HFFc6 (cell line): ENCODE measurements at places on chromosomes 3 and 15. TPM values are rescaled to one million over a fixed set of nuclear protein-coding genes. Genes with fewer than 3 reads are reported as not detected.

GOLGA6A gene
- not detected in 3 replicates for total RNA-seq

ZNF620 gene
- 0.39 to 0.77 TPM (median 0.56 TPM) in 3 replicates for total RNA-seq

C3orf70 gene
- total RNA-seq: 0.05 to 0.14 TPM (median 0.09 TPM) in 3 replicates

NECTIN3 gene
- total RNA-seq: 58.6 to 84.9 TPM (median 66.8 TPM) in 3 replicates

BSN gene
- total RNA-seq: 0.07 to 0.14 TPM (median 0.08 TPM) in 3 replicates

DNA sequence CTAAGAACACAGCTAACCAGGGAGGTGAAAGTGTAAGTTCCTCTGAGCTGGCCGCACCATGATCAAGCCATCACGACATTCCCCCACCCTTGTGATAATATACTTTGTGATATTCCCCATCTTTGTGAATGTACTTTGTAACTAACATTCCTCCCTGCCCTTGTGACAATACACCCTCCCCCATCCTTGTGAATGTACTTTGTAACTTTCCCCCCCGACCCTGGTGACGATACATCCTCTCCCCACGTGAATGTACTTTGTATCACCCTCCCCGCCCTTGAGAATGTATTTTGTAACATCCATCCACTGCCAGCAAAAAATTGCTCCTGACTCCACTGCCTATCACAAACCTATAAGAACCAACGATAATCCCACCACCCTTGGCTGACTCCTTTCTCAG is 20.2 kb upstream of the OR5H6 start:
- no peak for DNase-seq

GRCh38 chr3:117488983-117489382 is 779.4 kb downstream of the TUSC7 start:
- DNase-seq: no peak

DNA sequence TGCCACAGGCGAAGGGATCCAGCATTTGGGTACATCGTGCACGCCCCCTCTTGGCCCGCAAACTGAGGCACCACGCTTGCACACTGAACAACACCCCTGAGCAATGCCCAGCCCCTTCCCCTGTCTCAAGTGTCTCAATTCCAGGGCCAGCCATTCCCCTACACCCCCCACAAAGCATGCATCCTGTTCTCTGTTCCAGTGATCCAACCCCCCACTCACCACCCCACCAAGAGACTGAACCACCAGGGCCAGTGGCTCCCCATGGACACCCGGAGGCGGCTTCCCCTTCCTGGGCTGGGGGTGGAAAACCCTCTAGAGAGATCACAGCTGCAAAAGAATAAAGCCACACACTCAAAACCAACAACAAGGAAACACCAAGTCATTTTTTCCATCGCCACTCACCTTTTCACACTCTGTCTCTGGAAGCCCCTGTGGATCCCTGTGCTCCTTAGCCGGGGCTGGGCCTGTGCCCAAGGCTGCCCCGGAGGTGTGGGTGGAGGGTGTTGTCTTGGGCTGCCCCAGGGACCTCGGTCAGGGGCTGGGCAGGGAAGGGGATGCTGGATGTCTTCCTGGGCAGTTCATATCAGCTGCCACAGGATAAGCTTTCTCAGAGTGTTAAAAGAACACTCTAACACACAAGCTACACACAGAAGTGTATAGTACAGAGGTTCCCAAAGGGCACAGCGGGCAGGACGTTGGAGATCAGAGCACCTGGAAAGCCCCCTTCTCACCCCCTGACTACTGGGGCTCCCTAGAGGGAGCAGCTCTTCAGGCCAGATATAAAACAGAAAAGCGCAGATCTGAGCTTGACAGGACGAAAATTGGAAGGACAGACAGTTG is 92.5 kb downstream of the CHSY1 start:
- no peak for DNase-seq

DNA sequence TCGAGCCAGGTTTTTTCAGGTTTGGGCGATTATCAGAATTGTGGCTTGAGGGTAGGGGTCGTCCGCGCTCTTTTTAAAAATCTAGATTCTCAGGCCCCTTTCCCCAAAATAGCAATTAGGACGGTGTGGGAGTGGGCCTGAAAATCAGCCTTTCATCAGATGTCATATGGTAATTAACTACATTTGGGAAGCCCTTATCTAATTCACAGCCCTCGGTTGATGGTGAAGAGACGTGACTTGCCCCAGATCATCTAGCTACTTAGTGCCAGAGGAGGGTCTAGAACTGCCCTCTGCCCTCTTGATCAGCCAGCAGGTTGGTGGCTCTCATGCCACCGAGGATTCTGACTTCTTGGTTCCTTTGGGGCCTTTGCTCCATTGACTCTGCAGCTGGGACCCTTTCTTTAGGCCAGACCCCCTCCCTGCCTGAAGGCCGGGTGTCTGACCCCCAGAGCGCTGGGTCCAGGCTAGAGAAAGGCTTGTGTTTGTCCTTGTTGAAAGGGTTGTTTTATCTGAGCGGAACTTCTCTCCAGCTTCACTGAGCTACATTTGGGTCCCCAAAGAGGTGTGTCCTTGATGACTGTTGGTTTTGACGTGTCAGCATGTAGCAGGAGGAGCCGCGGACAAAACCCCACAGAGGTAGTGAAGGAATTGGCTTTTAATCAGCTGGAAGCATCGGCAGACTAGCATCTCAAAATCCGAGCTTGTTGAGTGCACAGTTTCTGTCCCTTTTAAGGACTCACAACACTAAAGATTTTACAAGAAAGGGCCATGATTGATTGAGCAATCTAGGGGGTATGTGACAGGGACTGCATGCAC is 857 bp downstream of the AEN start:
- DNase-seq: peak; percentile 29

DNA sequence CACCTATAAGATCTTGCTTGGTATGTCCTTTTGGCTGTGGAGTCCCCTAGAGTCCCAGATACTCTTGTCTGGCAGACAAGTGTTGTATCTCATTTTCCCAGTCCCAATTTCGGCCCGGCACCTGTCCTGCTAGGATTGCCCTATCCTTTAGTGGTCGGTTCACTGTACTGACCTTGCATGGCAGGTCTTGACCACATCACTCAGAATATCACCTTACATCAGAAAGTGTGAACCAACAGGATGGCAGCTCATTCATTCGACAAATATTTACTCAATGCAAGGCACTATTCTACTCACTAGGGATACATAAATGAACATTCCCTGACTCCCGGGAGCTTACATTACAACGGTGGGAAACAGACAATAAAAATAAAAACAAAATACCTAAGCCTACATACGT is 5.7 kb upstream of the CCDC80 start:
- DNase-seq: no peak

DNA sequence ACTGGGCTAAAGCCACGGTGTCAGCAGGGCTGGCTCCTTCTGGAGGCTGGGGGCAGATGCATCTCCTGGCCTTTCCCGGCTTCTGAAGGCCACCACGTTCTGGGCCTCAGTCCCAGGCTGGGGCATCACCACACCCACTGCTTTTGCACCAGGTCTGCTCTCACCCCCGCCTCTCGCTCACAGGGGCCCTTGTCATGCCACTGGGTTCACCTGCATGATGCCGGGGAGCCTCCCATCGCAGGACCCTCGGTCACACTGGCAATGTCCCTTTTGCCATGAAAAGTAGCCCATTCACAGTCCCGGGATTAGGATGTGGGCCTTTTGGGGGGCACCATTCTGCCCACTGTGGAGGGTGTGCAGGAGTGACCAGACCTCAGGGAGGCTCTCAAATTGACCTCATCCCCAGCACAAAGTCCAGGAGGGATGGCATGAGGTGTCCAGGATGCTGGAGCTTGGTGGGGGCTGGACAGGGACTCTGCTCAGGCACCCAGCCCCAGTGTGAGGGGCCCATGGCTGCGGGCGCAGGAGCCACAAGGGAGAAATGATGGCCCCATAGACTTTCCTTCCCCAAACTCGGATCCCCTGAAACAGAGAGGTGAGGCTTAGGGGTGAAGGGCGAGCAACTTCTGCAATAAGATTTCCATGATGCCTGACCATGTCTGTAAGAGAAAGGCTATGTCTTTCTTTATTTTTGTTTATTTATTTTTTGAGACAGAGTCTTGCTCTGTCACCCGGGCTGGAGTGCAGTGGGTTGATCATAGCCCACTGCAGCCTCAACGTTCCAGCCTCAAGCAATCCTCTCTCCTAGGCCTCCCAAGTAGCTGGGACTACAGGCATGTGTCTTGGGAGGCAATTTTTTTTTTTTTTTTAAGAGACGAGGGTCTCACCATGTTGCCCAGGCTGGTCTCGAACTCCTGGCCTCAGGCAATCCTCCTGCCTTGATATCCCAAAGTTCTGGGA is 189.1 kb downstream of the GOLGA6L6 start:
- no peak for DNase-seq

- no peak for DNase-seq
Observed at GRCh38 chr3:65824166-65824565, 214.6 kb downstream of the MAGI1 start.

DNA sequence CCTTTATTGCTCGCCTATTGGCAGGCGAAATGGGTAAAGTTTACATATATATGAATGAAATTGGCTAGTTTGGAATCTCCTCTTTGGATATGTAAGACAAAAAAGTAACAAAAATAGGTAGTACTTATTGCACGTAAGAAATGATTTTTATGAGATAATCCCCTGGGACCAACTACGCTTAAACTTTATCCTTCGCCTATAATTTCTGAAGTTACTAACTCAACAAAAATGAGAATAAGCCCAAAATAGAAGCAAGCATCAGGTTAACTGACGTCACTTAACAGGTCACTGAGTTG is 438 bp upstream of the SLC49A4 start:
- DNase-seq: peak; percentile 49

DNA sequence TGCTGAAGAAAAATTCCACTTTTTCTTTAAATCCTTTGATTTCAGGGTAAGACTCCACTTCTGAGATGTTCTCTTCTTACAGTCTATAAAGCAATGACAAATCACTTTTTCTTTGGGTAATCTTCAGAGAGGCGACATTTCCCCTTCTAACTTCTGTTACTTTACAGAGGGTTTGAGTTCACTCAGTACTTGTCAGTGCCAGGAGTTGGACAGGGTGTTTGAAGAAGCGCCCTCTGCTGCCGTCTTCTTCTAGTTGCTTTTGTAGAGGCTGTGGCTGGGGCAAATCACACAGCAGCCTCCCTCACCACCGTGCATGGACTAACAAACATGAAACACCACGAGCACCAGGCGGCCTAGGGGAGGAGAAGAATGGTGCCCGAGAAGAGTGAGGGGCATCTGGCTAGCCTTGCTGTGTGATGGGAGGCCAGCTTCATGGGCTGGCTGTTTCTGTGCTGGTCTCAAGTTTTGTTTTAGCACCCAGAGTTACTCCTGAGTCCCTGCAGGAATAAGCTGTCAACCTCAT is at the start of gene CD80:
TSS of gene CD80 (minus strand) at position 174 of the 523 bp plus-strand sequence. CDS start 1,886 bp downstream, outside the sequence.
- DNase-seq: peak; percentile 48

GRCh38 chr3:119664850-119665379 is 4.5 kb upstream of the POPDC2 start:
- DNase-seq: no peak

- DNase-seq: no peak
Observed at GRCh38 chr15:70164910-70165715, 67.4 kb upstream of the TLE3 start.

- peak; percentile 89 for DNase-seq
Observed at GRCh38 chr15:51223771-51224229, 114.6 kb downstream of the CYP19A1 start.

DNA sequence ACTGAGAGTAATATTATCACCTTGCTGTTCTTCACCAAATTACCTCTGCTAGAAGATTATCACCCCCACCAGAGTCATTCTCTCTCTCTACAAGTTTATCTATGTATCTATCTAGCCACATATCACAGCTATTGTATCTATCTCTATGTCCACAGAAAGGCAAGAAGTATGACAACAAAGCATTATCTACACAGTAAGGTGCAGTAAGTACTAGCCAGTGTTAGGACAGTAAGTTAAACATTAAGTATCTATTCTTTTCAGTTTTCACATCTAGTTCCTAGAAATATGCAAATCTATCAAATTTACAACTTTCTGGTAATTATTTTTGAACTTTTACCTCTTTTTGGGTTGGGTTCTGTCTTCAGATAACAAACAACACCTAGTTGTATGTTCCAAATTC is 26.5 kb upstream of the XXYLT1 start:
- no peak for DNase-seq
